GM04503 (cell line): ENCODE measurements at places on chromosomes 13 and 19.

GRCh38 chr13:52187029-52187423 is 27.6 kb upstream of the NEK3 start:
- no peak for DNase-seq

DNA sequence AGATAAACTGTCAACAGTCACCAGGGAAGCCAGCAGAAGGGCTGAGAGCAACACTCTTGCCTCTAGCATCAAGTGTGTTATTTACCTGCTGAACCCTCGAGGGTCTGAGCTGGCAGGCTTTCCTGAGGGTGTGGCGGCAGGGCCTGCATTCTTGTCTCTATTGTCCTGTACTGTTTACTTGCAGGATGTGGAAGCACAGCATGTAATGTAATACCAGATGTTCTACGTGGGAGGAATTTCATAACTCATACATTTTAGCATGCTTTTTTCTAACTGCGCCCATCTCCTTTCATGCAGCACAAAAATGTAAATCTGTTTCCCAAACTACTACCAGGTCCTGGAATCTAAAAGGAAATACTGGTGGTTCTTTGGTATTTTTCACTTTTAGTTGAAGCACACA is 153.1 kb downstream of the RGCC start:
- peak; percentile 88 for DNase-seq

- DNase-seq = no peak
These were observed 102.2 kb upstream of the TUBA3C start for GRCh38 chr13:19283836-19284235.

DNA sequence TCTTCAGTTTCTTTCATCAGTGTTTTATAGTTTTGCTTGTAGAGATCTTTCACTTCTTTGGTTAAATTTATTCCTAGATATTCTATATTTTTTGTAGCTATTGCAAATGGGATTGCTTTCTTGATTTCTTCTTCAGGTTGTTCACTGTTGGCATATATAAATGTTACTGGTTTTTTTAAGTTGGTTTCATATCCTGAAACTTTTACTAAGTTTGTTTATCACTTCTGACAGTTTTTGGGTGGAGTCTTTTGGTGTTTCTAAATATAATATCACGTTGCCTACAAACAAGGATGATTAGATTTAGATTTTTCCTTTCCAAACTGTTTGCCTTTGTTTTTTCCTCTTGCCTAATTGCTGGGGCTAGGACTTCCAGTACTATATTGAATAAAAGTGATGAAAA is 109.7 kb downstream of the PAN3 start:
- no peak for DNase-seq

GRCh38 chr13:79314652-79315051 is 91.4 kb downstream of the RBM26 start:
- no peak for DNase-seq

DNA sequence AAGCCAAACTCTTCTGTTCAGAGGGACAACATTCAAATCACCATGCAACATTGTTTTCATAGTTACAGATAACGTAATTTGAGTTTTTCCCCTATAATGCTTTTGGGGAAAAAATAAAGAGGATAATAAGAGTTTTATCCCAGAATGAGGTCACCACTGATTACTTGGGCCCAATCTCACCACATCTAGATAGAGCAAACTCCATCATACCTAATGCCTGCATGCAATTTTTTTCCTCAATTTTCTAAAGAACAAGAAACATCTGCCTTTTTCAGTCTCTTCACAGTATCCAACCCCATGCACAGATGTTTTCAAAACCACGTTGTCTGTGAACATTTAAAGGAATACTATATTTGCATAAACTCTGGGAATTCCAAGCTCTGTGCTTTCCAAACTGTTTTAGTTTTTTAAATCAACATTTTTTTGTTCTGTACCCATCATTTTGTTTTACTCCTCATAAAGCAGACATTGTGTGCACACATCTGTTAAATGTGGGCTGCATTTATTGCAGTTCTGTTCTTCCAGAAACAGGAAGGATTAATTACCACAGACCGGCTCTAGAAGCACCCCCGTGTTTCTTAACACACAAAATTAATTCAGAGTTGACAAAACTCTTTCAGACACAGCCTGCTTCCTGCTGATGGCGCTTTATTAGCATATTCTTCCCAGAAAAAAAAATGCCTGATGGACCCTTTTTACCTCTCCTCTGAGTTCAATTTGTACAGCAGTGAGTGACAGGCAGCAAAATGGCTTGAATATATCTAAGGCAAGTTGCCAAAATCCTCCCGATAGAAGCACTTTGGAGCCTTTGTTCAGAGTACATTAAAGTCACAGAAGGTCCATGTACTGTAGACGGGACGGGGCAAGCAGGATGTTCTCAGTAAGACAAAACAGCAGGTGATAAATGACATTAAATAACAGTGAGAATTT is 1171.9 kb downstream of the EFNB2 start:
- DNase-seq = no peak

- DNase-seq = no peak
These were observed 1646.2 kb upstream of the SPRY2 start for GRCh38 chr13:81987159-81987558.

DNA sequence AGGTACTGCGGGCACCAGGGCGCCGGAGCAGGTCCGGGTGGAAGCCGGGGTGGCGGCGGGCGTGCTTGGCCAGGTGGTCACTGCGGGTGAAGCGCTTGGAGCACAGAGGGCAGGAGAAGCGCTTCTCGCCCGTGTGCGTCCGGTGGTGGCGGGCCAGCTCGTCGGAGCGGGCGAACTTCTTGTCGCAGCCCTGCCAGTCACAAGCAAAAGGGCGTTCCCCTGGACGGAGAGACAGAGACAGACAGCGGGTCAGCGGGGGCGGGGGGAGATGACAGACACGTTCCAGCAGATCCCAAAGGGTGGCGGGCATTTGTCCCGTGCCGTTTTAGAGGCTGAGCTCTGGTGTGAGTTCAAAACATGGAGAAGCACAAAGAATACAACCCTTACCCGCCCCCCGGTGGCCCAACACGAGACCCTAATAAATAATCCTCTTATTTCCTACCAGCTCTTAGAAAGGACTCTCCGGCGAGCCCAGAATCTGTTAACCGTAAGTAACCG is 6.3 kb upstream of the REXO1 start:
- DNase-seq = no peak

DNA sequence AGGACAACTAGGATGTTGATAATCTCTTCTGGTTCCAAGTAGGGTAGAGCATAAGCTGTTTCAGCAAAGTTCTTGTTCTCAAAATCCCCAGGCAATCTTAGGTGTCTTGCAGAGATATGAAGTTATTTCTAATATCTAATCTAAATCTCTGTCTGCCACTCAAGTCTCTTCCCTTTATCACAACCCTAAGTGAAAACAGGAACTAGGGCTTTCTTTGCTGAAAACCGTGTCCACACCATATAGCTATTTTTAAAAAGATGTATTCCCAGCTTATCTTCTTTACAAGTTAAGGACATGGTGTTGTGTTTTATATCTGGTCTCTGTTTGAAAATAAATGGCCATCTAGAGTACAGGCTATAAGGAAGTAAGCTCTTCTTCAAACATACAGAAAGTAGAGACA is 11.3 kb upstream of the RNASEH2B start:
- no peak for DNase-seq

GRCh38 chr19:4534836-4535658 is at the start of gene PLIN5:
Gene PLIN5, minus strand, starts transcription at chr19:4535224. Its CDS starts 1,150 bp downstream, at chr19:4534074.
- no peak for DNase-seq

GRCh38 chr13:113876346-113877148 is 12.7 kb upstream of the GAS6 start:
- no peak for DNase-seq

- no peak for DNase-seq
These were observed 3.6 kb downstream of the TUBB4A start for GRCh38 chr19:6498294-6499036.

DNA sequence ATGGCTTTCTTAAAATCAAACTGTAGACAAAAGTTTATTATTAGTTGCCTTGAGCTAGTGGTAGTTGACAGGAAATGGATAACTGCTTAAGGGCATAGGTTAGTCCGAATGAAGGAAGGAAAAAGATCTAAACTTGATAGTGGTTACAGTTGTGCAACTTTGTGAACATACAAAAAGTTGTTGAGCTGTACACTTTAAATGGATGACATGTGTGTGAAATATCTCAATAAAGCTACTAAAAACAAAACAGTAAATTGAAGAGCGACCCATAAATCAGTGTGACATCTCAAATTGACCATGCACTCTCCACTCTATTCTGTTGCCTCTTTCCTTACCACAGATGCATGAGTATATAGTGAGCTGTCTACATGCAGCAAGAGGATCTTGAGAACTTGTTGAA is 1757.8 kb downstream of the PCDH9 start:
- no peak for DNase-seq

DNA sequence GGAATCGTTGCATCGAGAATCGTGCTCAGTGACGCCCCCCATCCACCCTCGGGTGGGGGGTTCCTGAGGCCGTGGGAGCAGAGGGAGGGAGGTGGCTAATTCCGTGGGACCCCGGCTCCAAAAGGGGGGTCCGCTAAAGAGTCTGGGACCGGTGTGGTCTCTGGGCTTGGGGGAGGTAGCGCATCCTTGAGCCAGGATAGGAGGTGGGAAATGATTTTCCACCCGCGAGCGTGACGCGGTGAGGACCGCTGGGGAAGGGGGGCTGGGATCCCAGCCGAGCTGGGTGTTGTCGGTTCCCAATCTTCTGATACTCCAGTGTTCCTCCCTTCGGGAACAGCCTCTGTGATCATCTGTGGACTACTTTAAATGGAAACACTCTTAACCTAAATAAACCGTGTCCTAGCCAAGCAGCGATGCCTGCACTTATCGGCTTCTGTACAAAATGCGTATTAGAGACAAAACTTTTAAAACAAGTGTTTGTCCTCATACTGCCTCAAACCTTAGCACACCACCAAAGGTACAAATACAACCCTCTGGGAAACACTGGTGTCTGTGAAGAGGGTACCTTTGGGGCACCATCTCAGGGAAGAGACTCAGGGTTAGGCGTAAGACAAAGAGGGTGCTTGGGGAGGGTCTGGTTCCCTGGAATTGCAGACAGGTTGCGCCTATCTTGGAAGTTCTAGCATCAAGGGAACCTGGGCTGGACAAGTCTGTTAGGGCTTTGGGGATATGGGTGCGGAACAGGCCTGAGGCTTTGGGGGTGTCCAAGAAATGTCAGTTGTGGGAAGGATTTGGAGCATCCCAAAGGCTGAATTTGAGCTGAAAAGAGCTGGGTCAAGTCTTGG is 16.0 kb downstream of the KCNC3 start:
- no peak for DNase-seq

GRCh38 chr13:75694722-75695121 is 58.6 kb downstream of the LMO7 start:
- no peak for DNase-seq

DNA sequence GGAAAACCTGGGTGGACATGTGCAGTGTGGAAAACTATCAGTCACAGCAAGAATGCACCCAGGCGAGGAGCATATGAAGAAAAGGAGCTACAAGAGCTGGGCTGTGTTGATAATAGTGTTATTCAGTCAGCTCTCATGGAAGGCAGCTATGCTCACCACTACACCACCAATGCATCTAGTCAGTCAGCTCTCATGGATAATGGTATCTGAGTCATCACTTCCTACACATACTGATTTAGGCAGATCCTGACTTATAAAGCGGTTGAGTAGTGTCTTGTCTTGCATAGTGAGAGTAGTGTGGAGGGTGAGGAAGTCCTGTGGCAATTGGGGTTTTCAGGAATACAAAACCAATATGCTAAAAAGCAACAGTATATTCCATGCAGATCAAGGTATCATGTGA is 9.1 kb upstream of the ZNF160 start:
- DNase-seq = no peak
